RWPE2 (cell line): ENCODE measurements at places on chromosomes 2 and 18.

DNA sequence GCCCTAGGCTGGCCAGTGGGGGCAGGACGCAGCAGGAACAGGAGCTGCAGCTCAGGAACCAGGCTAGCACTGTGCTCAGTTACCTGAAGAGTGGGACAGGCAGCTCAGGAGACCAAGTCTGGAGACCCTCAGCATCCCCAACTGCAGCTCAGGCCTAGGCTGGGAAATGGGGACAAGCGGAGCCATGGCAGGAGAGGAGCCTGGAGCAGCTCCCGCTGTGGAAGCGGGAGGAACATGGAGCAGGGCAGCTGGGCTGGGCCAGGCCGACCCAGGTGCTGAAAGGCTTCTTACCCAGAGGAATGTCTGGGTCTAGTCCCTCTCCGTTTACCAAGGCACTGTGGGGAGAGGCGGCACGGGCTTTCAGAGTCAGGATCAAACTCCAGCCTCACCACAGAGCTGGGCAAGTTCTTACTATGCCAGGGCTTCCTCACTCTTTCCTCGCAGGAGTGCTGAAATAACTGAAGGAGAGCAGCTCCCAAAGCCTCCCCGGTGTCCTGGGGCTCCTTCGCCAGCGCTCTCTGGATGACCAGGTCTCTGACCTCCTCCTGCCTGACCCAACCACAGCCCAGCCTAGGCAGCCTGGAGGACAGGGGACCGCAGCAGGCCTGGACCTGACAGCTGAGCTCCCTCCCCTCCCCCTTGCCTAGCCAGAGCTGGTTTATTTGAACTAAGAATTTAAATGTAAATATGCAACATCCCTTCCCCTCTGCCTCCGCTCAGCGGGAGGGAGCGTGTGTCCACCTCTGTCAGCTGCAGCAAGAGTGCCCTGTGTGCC lies 247.8 kb upstream of the SIX2 start:
- no peaks in the 10 kb centered on the region for H3K36me3 ChIP-seq
- H3K4me3 ChIP-seq = no peak overlapping the region
- no peak for DNase-seq
- H3K4me1 ChIP-seq = no peaks in the 10 kb centered on the region
- no peak overlapping the region for H3K27ac ChIP-seq

- no peak overlapping the region for H3K27ac ChIP-seq
- DNase-seq = no peak
- no peak overlapping the region for H3K4me3 ChIP-seq
These were observed 175.6 kb downstream of the PRKCE start for GRCh38 chr2:45826884-45827635.

GRCh38 chr18:50283469-50284209 lies 2.3 kb upstream of the MBD1 start:
- H3K4me3 ChIP-seq = no peak overlapping the region
- peaks cover 41% of the 10 kb centered on the region for H3K36me3 ChIP-seq
- H3K27ac ChIP-seq = peak overlapping the region; percentile 12
- H3K27me3 ChIP-seq = no peaks in the 10 kb centered on the region
- H3K4me1 ChIP-seq = peaks cover 13% of the 10 kb centered on the region

DNA sequence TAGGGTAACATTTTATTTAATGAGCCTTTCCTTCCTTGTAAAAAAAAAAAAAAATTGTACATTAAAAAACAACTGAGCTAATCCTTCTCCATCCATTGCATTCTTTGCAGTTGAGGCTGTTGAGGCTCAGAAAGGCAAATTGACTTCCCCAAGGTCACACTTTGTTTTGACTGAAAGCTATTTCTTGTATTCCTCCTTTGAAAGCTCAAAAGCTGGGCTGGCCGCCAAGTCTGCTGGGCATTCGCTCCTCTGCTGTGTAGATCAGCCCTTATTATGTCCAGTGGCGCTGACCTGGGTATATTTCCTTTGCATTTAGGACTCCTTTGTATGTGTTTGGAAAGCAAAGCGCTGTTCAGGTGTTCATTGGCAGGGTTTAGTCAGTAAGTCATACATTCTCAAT lies 44.0 kb downstream of the SGPP2 start:
- H3K27me3 ChIP-seq = no peaks in the 10 kb centered on the region
- no peak overlapping the region for H3K27ac ChIP-seq
- no peak overlapping the region for H3K4me3 ChIP-seq

GRCh38 chr2:61074100-61074499 lies 8.4 kb downstream of the SANBR start:
- no peak overlapping the region for H3K4me3 ChIP-seq
- H3K36me3 ChIP-seq = peaks cover 77% of the 10 kb centered on the region
- no peaks in the 10 kb centered on the region for H3K4me1 ChIP-seq
- no peak for DNase-seq

DNA sequence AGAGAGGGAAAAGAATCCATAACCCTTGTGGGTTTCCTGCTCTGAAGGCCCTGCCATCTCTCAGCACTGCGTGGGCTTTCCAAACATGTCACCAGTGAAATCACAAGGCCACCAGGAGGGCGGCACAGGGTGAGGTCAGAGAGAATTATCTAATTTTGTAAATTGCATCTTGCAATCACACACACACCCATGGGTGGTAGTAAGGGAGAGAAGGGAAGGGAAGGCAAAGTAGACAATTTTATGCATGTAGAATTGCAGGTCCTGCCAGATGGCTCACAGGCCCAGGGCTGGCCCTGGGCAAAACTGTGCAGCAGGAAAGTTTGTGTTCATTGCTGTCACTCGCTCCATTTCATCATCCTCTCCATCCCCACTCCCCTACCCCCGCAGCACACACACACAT lies 21.0 kb upstream of the ZBTB7C start:
- no peak overlapping the region for H3K27ac ChIP-seq
- H3K4me3 ChIP-seq = no peak overlapping the region
- no peaks in the 10 kb centered on the region for H3K27me3 ChIP-seq
- H3K4me1 ChIP-seq = no peaks in the 10 kb centered on the region

- no peaks in the 10 kb centered on the region for H3K36me3 ChIP-seq
- H3K4me1 ChIP-seq = no peaks in the 10 kb centered on the region
- no peak overlapping the region for H3K4me3 ChIP-seq
- H3K27me3 ChIP-seq = no peaks in the 10 kb centered on the region
These were observed 27.7 kb downstream of the TMEM182 start for GRCh38 chr2:102789349-102790090.

DNA sequence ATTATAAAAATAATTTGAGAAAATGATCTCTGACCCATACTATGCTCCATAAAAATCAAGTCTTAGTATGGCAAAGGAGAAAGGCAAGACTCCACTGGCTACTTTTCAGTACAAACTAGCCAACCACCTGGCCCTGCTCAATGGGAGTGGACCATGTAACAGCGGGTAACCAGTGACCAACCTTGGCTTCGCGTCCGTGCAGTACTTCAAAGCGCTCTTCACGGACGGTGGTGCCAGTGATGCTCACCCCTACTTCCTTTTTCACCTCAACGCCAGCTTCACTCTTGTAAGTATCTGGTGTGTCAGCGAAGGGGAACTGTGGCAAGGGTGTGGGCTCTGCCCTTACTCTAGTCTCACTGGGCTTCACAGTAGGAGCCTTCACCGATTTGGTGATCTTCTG lies 23.3 kb downstream of the TTN start:
- DNase-seq = no peak
- no peaks in the 10 kb centered on the region for H3K27me3 ChIP-seq
- H3K4me3 ChIP-seq = no peak overlapping the region
- no peak overlapping the region for H3K27ac ChIP-seq
